Activated naive CD4-positive, alpha-beta T cell (primary cell): ENCODE measurements at places on chromosomes 5 and 9.

DNA sequence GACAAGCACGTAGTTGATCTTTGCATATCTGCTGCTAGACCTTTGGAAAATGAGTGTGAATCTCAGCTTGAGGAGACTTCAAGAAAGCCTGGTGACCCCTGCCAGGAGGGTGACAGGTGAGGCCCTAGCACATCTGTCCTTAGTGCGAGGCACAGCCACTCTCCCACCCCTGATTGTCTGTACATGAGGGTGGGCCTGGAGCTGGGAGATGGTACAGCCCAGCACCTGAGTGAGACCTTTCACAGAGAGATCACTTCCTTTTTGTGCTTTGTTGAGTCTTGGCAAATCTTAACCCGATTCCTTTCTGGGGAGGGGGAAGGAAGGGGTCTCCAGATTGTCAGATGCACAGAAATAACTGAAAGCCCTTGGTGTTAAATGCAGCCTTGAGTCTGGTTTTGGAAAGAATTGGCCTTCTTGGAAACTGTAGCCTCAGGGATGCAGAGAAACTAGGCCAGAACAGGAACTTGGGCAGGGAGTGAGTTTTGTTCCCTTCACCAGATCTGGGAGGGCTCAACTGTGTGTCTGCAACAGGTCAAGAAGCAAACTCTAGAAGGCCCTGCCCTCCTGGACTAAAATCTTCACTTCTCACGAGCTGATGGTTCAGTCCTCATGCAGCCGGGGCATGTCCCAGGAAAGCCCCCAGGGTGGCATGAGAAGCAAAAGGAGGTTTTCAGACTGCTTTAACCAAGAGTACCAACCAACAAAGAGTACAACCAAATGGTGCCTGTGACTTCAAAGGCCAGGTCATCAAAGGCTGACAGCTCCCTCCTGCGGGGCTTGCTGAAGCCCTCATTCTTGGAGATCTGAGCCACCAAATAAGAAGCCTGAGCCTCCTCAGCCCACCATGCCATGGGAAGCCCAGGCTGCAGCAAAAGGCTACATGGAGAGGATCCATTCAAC lies 20.8 kb upstream of the SEMA4D start:
- DNase-seq: no peak

DNA sequence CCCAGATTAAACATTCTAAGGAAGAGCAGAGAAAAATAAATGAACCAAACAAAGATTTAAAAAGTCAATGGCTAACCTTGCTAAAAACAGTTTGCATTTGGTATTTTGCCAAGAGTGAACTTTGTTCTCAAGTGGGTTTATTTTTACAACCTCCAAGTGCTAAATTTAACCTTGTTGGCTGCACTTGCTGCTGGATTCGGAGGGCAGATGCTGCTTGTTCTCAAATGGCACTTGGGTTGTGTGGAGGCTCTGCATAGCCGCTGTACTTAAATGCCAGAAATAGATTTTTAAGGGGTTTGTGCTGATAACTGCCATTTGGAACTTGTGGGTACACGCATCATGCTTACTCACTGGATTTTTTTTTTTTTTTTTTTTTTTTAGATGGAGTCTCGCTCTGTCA lies 13.3 kb upstream of the SPATA24 start:
- DNase-seq: no peak

- no peak for DNase-seq
These were observed 764 bp downstream of the CAMLG start for GRCh38 chr5:134738963-134739661.

- DNase-seq: no peak
These were observed 36.4 kb downstream of the PHF2 start for GRCh38 chr9:93612796-93613154.

DNA sequence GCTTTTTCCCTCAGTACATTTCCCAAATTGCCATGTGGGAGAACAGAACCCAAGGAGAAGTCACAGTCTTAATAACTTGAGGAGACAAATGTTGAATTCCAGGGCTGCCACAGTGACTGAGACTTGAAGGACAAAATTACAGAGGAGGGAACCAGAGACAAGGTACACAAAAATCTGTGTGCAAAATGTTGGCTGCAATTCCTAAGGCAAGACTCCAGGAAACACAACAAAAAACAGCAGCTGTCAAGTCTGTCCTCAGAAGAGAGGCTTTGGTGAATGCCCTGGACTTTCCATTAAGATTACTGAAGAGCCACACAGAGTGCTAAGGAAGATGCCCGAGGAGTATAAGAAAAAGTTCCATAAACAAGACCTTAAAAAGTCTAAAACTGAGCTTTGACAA lies 21.1 kb downstream of the AP3B1 start:
- no peak for DNase-seq

- no peak for DNase-seq
These were observed 191.4 kb downstream of the MAN2A1 start for GRCh38 chr5:109880907-109881685.

- no peak for DNase-seq
These were observed 49.9 kb downstream of the C9orf152 start for GRCh38 chr9:110157823-110158664.

GRCh38 chr5:62650197-62650596 lies 71.6 kb downstream of the LRRC70 start:
- DNase-seq: no peak

DNA sequence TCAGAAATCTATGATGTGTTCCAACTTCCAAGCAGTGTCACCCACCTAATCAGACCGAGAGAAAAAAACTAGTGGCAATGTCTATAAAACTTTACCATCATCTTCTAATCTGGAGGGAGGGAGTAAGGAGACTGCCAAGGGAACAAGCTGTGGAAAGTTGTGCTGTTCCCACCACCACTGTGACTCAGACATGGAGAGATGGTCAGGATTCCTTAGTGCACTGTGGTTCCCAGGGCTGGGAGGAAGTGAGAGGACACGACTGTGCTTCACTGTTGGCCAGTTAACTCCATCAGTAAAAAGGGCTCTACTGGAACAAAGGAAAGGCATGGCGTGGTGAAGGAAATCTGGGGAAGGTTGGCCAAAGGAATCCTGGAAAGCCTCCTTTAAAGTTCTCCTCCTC lies 18.8 kb downstream of the TICAM2 start:
- DNase-seq: no peak

GRCh38 chr5:50445296-50445949 lies 4.3 kb upstream of the EMB start:
- DNase-seq: no peak

- DNase-seq: no peak
These were observed 592.1 kb downstream of the TLE4 start for GRCh38 chr9:80163889-80164288.

DNA sequence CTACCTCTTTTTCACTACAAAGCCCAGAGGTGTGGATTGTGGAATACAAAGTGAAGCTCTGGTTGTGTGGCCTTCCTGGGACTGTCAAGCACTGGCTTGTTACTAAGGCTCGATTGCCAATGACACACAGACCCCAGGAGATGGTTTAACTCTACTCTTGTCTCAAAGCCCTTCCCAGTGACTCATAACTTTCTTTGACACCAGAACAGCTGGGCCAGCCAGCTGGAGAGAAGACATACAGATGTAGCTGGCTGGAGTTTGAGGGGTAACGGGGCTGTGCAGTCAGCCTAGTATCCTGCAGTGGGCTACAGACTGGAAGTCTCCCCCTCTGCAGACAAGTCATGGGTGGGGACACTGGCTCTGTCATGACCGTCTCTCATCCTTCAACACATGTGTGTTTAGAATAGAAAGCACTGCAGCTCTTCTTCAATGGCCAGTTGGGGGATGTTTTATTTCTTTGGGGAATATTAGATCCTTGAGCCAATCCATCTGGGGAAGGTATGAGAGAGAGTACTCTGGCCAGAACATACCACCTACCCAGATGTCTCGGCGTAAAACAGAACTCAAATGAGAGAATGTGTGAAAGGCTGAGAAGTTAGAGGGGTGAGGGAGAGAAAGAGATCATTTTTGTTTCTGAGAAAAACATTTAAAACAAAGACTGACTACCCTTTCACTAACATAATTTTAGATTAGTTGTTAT lies 53.3 kb downstream of the SEMA6A start:
- no peak for DNase-seq

- no peak for DNase-seq
These were observed 52.6 kb upstream of the RUFY1 start for GRCh38 chr5:179497636-179498340.
